ENCODE measurements at places on chromosomes 6 and 20.

GRCh38 chr20:21685981-21686380 is 19.5 kb upstream of the PAX1 start:
- DNase-seq = no peak

- no peak for DNase-seq
Measured at GRCh38 chr6:3406891-3407809, 49.7 kb downstream of the SLC22A23 start.

GRCh38 chr6:145818796-145819195 is 4.2 kb upstream of the FBXO30 start:
- no peak for DNase-seq

GRCh38 chr6:164097551-164098398 is 683.3 kb downstream of the QKI start:
- no peak for DNase-seq

All from breast epithelium (tissue), 4 donors.